ENCODE measurements at places on chromosomes 7 and 10. TPM values are rescaled to one million over a fixed set of nuclear protein-coding genes. Genes with fewer than 3 reads are reported as not detected.
A peak's percentile ranks its signal among the peaks of the same experiment; 100 is the strongest.

Gene HOXA10
- total RNA-seq = not detected

Gene ABCB1
- total RNA-seq = 3.3 TPM

Gene NRG3
- 0.10 TPM for total RNA-seq

Gene SIRT1
- total RNA-seq = 27.4 TPM

Gene POMZP3
- total RNA-seq = 12.0 TPM

Gene ATRNL1
- total RNA-seq = not detected

Gene ODAD2
- not detected for total RNA-seq

DNA sequence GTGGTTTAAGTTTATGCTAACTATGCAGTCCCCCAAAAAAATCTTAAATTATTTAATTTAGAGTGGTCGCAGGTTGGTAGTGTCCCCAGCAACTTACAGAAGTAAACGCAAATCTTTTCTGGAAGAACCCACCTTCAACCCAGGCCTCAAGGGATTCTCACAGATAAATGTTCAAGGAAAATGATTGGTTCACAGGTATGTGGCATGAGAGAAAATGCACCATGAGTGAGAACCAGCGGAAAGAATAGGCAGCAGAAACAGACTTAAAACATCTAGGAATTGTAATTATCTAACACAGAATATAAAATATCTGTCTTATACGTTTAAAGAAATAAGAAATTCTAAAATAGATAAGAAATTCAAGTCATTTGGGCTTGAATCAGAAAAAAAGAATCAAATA, 2.7 kb upstream of the CPA5 start:
- H3K36me3 ChIP-seq = no peaks in the 10 kb centered on the region
- H3K4me3 ChIP-seq = no peak overlapping the region
- H3K4me1 ChIP-seq = no peaks in the 10 kb centered on the region
- no peak overlapping the region for H3K27ac ChIP-seq
- no peak for DNase-seq

- H3K27me3 ChIP-seq = no peaks in the 10 kb centered on the region
- H3K4me1 ChIP-seq = no peaks in the 10 kb centered on the region
- H3K27ac ChIP-seq = no peak overlapping the region
- DNase-seq = no peak
- no peak overlapping the region for H3K4me3 ChIP-seq
- H3K36me3 ChIP-seq = no peaks in the 10 kb centered on the region
Measured at GRCh38 chr7:4134204-4134603, 547.9 kb upstream of the FOXK1 start.

GRCh38 chr7:30930621-30931020, 19.0 kb downstream of the AQP1 start:
- H3K4me3 ChIP-seq = no peak overlapping the region
- DNase-seq = no peak
- no peak overlapping the region for H3K27ac ChIP-seq
- no peaks in the 10 kb centered on the region for H3K27me3 ChIP-seq

DNA sequence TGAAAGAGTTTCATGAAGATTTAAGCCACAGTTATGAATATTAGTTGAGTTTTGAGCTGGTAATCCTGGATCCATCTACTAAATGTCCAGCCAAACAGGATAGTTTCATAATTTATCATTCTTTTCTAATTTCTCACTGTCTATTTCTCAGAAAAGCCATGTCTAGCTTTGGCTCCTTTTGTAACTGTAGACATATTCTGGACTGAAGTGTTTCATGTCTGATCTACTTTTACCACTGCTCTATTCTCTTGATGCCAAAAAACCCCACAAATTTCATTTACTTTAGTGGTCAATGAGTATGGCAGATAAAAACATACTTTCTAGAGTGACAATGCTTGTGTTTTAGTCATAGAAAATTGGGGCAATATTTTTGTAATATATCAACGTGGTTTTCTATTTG, 61.2 kb downstream of the ICA1 start:
- H3K27me3 ChIP-seq = peaks cover 14% of the 10 kb centered on the region

DNA sequence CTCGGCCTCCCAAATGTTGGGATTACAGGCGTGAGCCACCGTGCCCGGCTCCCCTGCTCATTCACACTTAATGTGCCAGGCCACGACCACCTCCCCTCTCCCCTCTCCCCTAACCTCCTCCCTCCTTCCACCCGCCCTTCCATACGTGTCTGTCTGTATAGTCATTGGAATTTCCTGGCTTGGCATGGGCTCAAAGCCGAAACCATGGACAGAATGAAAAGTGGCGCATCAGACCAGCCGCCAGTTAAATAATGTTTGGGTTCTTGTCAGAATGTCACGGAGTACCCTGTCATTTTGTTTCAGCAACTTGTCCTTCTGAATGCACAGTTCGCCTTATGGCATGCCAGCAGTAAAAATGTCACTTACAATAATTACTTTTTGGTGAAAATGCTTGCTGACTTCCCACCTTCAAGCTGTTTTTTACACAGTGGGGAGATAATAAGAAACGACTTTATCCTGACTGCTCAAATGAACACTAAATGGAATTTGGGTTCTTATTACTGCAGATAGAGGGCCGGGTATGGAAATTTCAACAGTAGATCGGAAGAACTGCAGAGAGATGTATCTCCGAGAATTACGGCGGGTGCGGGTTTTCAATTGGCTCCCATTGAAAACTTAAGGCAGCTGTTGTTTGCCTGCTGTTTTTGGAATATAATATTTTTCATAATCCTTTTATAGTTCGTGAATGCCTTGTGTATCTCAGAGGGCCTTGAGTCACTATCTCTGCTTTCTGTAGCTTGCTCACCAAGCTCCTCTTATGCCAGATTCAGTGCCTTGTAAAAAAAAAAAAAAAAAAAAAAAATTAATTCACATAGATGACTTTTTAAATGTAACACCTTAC, 65.5 kb upstream of the SH2B2 start:
- no peak for DNase-seq
- H3K27ac ChIP-seq = no peak overlapping the region
- no peaks in the 10 kb centered on the region for H3K27me3 ChIP-seq
- H3K36me3 ChIP-seq = peaks cover 2% of the 10 kb centered on the region
- peaks cover 5% of the 10 kb centered on the region for H3K4me1 ChIP-seq
- H3K4me3 ChIP-seq = no peak overlapping the region

- no peaks in the 10 kb centered on the region for H3K4me1 ChIP-seq
- peaks cover 2% of the 10 kb centered on the region for H3K27me3 ChIP-seq
- peaks cover 2% of the 10 kb centered on the region for H3K36me3 ChIP-seq
- no peak overlapping the region for H3K4me3 ChIP-seq
- DNase-seq = no peak
- H3K27ac ChIP-seq = no peak overlapping the region
Measured at GRCh38 chr10:112801004-112801403, 149.0 kb upstream of the TCF7L2 start.

DNA sequence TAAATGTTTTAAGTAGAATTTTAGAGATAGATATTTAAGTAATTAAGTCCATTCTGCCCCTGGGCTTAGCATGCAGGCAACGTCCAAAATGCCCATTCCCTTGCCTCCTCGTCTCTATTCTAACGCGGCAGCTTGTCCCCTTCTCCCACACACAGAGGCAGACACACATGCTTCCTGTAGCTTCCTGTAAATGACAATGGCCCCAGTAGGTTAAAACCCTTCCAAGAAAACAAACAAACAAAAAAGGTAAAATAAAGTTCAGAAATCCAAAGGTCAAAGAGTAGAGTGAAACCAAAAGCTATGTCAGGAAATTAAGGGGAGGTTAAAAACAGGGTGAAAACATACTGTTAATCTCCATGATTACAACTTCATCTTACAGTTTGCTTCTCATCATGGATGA, 857.6 kb downstream of the GATA3 start:
- no peak for DNase-seq
- H3K36me3 ChIP-seq = no peaks in the 10 kb centered on the region
- no peaks in the 10 kb centered on the region for H3K4me1 ChIP-seq
- peaks cover 2% of the 10 kb centered on the region for H3K27me3 ChIP-seq
- H3K27ac ChIP-seq = no peak overlapping the region

DNA sequence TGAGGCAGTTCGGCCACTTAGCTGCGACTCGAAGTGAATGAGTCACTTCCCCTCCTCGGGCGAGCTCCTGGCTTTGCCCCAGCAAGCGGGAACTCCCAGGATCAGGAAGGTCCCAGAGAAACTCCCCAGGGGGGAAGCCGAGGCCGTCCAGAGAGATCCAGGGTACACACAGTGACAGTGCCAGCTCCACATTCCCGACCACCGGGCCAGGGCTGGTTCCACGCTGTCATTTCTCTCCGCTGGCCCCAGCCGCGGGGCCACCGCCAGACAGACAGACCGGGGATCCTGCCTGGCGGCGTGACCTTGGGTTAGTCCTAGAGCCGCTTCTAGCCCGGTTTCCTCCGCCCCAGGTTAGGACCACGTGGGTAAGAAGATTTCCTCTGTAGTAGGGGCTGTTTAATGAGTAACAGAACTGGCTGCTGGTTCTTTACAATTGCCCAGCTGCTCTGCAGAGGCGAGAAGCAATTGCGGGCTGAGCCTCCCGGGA, 463 bp upstream of the UPP1 start:
- peak overlapping the region; percentile 96 for H3K27ac ChIP-seq
- no peaks in the 10 kb centered on the region for H3K27me3 ChIP-seq
- DNase-seq = peak; percentile 87
- H3K36me3 ChIP-seq = peaks cover 28% of the 10 kb centered on the region
- H3K4me1 ChIP-seq = peaks cover 82% of the 10 kb centered on the region

GRCh38 chr10:55233505-55233904, 432.5 kb upstream of the PCDH15 start:
- H3K4me3 ChIP-seq = no peak overlapping the region
- H3K36me3 ChIP-seq = no peaks in the 10 kb centered on the region
- H3K4me1 ChIP-seq = no peaks in the 10 kb centered on the region
- H3K27me3 ChIP-seq = no peaks in the 10 kb centered on the region

GRCh38 chr7:54823776-54824175, 64.8 kb upstream of the SEC61G start:
- no peaks in the 10 kb centered on the region for H3K36me3 ChIP-seq
- H3K4me1 ChIP-seq = no peaks in the 10 kb centered on the region
- DNase-seq = no peak
- H3K27ac ChIP-seq = no peak overlapping the region
- H3K27me3 ChIP-seq = peaks cover 10% of the 10 kb centered on the region

DNA sequence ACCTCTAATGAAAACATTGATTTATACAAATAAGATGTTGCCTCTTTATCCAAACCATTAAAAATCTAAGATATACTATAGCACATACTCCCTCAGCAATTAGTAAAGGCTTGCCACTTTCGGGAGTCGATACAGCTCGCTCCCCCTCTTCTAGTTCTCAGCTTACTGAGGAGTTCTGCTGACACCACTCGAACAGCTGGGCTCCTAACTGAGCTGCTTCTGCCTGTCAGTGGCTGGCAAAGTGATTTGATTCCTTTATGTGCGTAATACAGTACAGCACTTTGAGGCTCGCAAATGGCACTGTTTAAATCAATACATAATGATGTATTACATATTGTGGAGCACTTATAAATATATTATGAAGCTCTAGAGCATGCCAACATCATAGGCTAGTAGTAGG, 241.8 kb downstream of the CREB5 start:
- peaks cover 4% of the 10 kb centered on the region for H3K27me3 ChIP-seq
- H3K4me3 ChIP-seq = no peak overlapping the region
- no peaks in the 10 kb centered on the region for H3K36me3 ChIP-seq

GRCh38 chr10:76743169-76743568, 894.4 kb downstream of the KCNMA1 start:
- H3K27ac ChIP-seq = no peak overlapping the region
- peaks cover 1% of the 10 kb centered on the region for H3K27me3 ChIP-seq
- no peaks in the 10 kb centered on the region for H3K36me3 ChIP-seq
- no peak overlapping the region for H3K4me3 ChIP-seq

DNA sequence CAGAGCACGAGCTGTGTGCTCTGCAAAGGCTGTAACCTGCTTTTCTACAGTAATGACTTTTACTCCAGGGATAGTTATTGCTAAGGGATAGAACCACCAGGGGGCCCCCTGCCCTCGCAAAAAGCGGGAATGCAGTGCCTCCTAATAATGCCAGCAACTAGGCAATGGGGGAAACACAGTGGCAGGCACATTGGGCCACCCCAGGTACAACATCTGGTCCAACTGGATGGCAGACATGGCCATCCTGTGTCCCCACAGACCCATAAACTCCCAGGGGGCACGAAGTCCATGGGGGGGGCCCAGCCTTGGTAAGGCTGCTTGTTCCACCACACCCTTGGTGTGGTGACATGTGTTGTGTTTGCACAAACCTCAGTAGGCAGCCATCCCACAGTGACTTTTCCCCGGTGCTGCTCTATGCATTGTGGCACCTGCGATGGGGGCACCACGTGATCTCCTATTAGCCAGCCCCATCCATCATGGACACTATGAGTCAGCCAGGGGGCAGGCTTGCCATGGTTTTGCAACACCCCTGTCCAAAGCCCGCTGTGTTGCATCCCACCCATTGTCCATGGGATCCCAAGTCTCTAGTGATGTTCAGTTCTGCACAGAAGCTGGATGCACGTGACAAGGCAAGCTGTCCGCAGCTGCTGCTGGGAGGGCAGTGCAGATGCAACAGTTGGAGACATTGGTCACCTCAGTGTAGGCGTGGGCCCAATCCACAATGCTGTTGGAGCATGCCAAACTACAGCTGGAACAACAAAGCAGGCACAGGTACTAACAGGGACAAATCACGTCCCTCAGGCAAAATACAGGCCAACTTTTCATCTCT, 84.0 kb downstream of the ANLN start:
- H3K36me3 ChIP-seq = no peaks in the 10 kb centered on the region
- H3K4me3 ChIP-seq = no peak overlapping the region
- H3K4me1 ChIP-seq = peaks cover 19% of the 10 kb centered on the region
- H3K27ac ChIP-seq = no peak overlapping the region

GRCh38 chr7:129605960-129606614, 5.4 kb upstream of the NRF1 start:
- no peak overlapping the region for H3K27ac ChIP-seq
- H3K4me3 ChIP-seq = no peak overlapping the region
- H3K4me1 ChIP-seq = peaks cover 31% of the 10 kb centered on the region
- no peak for DNase-seq
- no peaks in the 10 kb centered on the region for H3K27me3 ChIP-seq
- peaks cover 32% of the 10 kb centered on the region for H3K36me3 ChIP-seq

DNA sequence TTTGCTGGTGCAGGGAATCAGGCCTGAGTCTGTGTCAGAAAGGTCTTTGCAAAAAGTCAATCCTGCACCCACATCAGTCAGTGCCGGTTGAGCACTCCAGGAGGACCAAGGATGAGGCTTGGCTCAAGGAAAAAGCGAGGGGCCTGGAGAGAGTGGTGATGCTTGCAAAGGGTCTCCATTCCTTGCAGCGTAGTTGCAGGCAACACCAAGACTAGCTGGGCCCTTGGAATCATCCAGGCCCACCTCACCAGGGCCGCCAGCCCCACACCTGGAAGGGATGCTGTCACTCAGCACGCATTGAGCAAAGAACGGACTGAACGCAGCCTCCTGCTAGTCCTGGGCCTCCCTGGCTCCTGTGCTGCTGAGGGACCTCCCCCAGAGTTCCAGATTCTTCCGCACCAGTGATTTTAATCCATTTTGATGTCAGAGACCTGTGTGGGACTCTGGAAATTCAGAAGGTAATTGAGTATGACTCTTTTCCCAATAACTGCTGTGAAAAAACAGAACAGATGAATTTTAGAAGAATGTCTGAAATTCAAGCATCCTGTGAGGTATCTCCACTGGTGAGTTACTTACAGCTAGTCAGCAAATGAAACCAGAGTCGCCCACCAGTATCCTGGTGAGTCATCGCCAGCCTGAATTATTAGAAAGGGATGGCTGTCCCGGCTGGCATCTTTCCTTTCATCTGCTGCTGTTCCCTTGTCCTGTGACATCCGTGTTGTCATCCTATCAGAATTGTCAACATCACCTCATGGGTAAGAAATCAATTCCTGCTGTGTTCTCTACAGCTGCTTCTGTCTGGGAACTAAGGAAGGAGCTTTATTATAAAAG, 150.8 kb upstream of the NPS start:
- no peaks in the 10 kb centered on the region for H3K27me3 ChIP-seq
- H3K36me3 ChIP-seq = no peaks in the 10 kb centered on the region
- no peak overlapping the region for H3K4me3 ChIP-seq
- no peak for DNase-seq
- no peaks in the 10 kb centered on the region for H3K4me1 ChIP-seq

All from activated T-helper 1 cell treated with anti-CD3 and anti-CD28 coated beads, Interleukin-12 subunit alpha, Interleukin-12 subunit beta, Interleukin-2, Interleukin-4 antibody, amounts not matched to agents 30 ng/mL and 10 ng/mL and 1 ng/mL, durations not matched to agents 14 hours and 24 hours and 36 hours (primary cell).